ENCODE measurements at places on chromosomes 16 and 17.

GRCh38 chr17:11135819-11136218 is 105.2 kb upstream of the SHISA6 start:
- no peak for DNase-seq

DNA sequence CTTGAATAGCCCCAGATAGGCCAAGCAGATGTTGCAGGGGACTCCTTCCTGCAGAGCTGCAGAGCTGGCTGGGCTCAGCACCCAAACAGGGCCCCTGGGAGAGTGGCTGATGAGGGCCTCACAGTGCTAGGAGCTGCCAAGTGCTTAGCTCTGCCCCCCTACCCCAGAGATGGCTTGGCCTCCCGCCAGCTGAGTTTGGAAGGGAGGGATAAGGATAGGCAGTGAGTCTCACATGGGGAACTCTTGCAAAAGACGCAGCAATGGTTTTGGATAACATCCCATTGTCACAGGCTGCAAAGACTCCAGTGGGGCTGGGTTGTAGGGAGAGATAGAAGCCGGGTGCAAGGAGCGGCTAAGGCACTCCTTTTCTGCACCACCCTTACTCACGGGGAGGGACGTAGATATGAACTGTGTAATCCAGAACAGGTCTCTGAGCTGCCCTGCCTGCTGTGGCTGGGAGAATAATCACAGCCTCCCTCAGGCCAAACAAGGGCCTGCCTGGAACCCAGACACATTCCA is 52.9 kb upstream of the MAF start:
- no peak for DNase-seq

DNA sequence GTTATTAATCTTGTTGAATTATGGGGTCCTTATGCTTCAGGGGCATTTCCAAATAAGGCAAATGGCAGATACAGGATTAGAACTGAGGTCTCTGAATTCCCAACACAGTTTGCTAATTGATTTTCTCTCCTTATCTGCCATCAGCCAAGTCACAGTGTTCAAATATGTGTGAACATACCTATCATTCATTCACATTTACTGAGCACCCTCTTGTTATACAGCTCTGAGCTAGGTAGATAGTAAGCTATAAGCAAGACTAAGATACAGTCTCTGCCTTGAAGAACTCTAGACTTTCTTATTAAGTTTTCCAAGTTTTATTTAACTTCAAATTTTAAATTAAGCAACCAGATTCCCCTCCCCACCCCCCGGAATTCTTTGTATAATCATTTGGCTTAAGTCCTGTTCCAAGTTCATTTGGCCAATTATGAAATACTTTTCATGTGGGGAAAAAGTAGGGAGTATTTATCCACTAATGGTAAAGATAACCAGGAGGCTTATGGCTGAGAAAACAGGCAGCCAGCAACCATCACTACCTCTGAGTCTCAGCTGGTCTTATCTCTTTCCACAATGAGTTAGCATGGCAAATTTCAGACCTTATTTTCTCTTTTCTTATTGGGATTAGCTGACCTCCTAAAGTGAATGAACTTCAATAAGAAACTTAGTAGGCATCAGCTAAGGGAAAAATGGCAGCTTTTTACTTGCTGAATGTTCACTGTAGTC is 31.4 kb upstream of the CORO6 start:
- no peak for DNase-seq

GRCh38 chr17:65055280-65055707 is 1.2 kb downstream of the GNA13 start:
- peak; percentile 34 for DNase-seq

DNA sequence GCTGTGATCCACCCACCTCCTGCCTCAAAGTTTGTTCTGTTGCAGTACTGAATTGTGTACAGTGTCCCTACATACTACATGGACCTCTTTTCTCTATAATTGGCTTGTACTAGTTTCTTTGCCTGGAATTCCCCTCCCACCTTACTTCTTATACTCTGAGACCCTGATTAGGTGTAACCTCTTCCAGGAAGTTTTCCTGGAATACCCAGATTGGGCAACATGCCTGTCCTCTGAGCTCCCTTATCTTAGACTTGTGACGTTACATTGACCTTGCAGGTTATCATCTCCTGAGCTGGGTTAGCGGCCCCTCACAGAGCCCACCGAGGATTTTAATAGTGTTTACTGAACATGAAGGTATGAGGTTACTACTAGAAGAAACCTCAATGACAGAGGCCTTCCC is 237.0 kb downstream of the ZNF423 start:
- DNase-seq, result no peak

DNA sequence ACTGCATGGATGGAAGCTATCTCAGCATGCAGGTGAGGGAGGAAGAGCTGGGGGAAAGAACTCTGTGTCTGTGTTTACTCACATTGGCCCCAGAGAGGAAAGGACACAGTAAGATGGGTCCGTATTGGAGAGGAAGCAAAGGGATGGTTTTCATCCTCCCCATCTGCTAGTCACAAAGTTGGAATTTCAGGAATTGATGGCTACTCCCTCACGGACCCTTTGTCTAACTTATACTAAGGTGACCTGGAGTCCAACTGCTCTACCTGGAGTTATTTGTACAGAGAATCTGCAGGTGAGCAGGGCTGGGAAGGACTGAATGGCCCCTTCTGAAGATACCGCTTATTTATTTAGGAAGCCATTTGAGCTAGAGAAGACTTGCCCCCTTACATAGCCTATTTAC is 55.1 kb downstream of the WNT3 start:
- no peak for DNase-seq

GRCh38 chr16:57184887-57185445 is 873 bp downstream of the PSME3IP1 start:
- DNase-seq, result no peak

DNA sequence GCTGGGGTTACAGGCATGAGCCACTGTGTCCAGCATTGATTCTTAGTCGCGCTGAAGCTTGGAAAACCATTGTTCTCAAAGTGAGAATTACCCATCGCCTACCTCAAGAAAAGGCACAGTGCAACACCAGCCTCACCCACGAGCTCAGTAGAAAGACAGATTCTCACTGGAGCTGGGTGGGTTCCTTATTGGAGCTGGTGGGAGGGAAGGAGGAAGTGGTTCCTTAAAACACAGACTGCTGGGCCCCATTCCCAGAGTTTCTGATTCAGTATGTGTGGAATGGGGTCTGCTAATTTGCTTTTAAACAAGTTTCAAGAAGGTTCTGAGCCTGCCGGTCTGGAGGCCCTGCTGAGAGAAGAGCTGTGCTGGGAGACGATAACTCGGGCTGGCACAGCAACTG is 264.7 kb downstream of the ENGASE start:
- DNase-seq, result no peak

DNA sequence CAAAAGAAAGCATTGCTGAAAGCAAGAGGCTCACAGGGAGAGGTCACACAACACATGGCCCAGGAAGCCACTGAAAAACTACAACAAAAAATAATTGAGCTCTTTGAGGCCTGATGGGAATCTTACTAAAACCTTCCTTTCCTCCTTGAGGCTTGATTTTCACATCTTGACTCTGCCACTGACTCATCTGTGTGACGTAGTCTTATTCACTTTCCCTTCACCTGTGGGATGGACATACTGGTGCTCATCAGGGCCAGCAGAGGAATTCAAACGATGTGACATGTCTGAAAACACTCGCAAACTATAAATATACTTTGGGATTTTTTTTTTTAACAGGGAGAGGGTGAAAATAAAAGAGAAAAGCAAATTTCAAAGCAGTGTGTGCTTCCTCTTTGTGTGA is 78.3 kb upstream of the ASIC2 start:
- no peak for DNase-seq

DNA sequence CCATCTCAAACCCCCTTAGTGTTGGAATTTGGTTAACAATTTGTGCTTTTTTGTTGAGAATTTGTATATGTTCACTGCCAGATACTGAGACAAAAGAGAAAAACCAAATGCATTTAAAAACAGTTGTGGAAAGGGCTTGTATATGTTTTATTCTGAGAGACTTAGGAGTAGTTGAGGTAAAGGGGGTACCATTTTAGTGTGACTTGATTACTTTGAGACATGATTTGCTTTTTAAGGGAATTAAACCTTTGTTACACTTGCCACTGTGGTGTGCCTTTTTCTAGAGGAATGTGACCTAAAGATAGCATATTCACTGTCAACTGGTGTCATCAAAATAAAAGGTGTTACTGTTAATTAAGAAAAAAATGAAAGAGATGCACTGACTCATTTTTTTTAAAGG is 4.5 kb downstream of the IGF2BP1 start:
- no peak for DNase-seq

DNA sequence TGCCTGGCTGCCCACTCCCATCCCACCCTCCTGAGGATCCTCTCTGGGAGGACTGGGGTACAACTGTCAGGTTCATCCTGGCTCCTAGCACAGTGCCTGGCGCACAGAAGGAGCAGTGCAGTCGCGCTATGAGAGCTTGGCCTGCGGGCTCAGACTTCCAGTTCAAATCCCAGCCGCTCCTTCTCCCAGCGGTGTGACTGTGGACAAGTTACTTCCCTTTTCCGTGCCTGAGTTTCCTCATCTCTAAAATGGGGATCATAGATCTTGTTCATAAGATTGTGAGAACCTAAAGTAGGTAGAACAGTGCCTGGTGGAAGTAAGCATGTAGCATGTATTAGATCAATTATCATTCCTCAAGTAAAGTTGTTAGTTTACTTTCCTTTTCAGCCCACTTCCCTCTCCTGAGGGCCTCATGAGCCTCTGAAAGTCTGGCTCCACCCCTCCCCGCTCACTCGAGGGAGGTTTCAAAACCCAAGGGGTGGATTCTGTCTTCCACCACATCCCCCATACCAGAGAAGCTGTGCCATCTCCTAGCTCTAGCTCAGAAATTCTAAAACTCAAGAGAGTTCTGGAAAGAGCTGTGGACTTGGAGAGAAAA is 19.9 kb upstream of the COL1A1 start:
- no peak for DNase-seq

GRCh38 chr16:57906382-57907316 is 64.3 kb downstream of the CNGB1 start:
- DNase-seq, result peak; percentile 37

DNA sequence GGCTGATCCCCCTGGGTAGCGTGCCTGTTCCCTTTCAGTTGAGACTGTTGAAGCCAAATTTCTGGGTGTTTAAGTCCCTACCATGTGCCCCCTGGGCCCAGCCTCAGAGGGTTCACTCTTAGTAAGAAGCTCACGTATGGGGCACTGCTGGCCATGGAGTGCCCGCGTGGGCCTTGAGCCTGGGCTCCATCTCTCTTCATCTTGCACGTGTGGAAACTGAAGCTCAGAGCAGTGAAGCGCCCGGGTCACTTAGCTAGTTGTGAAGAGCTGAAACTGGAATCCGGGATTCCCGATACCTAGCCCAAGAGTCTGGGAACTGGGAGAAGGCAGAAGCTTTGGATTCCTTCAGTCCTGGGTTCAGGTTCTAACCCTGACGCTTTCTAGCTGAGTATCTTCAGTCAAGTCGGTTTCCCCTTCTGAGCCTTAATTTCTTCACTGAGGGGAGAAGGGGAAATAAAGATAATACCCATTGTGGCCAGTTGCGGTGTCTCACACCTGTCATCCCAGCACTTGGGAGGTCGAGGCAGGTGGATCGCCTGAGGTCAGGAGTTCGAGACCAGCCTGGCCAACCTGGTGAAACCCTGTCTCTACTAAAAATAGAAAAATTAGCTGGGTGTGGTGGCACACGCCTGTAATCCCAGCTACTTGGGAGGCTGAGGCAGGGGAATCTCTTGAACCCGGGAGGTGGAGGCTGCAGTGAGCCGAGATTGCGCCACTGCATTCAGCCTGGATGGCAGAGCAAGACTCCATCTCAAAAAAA is 103.9 kb downstream of the OR1D5 start:
- DNase-seq, result no peak

- no peak for DNase-seq
Observed at GRCh38 chr17:43431714-43432523, 33.1 kb downstream of the ARL4D start.

GRCh38 chr16:28494121-28494851 is at the start of gene APOBR:
Gene APOBR (plus strand): TSS chr16:28494643. CDS start chr16:28494682, 39 bp downstream.
- peak; percentile 89 for DNase-seq

- no peak for DNase-seq
Observed at GRCh38 chr17:19676896-19677295, 28.3 kb downstream of the ALDH3A2 start.

DNA sequence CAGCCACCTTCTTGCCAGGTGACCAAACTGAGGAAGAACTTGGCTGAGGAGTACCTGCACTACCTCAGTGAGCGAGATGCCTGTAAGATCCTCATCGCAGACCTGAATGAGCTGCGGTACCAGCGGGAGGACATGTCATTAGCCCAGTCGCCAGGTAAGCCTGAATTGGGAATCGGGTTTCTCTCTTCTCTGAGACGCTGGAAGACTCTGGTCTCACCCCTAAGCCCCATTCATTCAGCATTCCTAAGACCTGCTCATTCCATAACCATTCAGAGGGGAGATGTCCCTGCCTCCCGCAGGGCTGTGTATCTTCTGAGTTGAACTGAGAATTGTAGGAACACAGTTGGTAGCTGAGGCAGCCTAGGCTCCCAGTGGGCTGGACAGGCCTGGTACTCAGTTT is 17.0 kb upstream of the THAP11 start:
- no peak for DNase-seq

DNA sequence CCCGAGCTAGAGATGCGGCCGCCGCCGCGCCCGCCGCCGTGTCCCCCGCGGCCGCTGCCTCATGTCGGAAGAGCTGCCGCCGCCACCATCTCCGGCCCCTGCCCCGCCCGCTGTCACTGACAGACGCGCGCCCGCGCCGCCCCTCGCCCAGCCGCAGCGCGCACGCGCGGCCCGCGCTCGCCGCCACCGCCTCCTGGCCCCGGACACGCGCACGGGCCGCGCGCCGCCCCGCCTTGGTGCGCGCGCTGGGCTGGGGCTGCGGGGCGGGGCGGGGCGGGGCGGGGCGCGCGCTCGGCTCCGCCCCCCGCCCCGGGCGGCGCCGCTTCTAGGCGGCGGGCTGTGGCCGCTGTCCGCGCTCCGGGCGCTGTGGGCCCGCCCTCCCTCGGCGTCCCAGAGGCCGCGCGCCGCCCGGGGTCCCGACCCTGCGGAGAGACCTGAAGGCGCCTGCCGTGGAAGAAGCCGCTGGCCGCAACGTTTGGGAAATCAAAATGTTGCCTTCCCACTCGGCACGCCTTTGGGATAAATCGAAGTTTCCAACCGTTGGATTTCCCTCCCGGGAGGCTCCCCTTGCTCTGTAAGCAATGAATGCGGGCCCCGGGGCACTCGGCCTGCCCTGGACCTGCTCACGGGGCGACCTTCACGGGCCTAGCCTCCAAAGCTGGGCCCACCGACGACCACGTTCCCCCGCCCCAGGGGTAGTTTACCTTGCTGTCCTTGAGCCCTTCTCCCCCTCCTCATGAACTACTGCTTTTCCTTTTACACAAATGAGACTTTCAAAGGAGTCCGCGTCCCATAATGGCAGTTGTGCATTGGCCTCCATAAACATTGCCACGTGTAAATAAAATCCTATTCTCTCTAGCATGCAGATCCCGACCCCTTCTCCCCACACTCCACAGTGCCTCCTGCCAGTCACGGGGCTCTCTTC is at the start of gene ADCY9:
ADCY9 (minus strand) TSS at position 118 of the 925 bp plus-strand sequence. CDS start 1,000 bp downstream, outside the sequence.
- peak; percentile 87 for DNase-seq

- no peak for DNase-seq
Observed at GRCh38 chr17:5975661-5976060, 94.5 kb upstream of the WSCD1 start.

All from CD4-positive, alpha-beta T cell treated with Interleukin-17A for 4 hours (primary cell).